ENCODE measurements at places on chromosomes 16 and 17.

- no peak for DNase-seq
Observed at GRCh38 chr17:36674278-36674650, 72.9 kb downstream of the MRM1 start.

GRCh38 chr17:50908140-50908859 lies 42.1 kb upstream of the TOB1 start:
- DNase-seq: no peak

GRCh38 chr16:10812312-10813098 lies 6.1 kb downstream of the TVP23A start:
- no peak for DNase-seq

GRCh38 chr17:45256114-45256966 lies 5.6 kb downstream of the SPATA32 start:
- no peak for DNase-seq

GRCh38 chr16:73252446-73252845 lies 204.5 kb upstream of the ZFHX3 start:
- no peak for DNase-seq

- DNase-seq: no peak
Observed at GRCh38 chr17:8277317-8277716, 11.2 kb upstream of the RANGRF start.

- no peak for DNase-seq
Observed at GRCh38 chr17:9905078-9905415, at the start of gene RCVRN. TSS of gene RCVRN (minus strand) at chr17:9905271. CDS start at chr17:9905180, 91 bp downstream.

GRCh38 chr17:75078284-75079022 lies 9.3 kb upstream of the SLC16A5 start:
- DNase-seq: peak; percentile 89

- no peak for DNase-seq
Observed at GRCh38 chr16:502179-502943, 25.2 kb upstream of the CAPN15 start.
